Esophagus mucosa (tissue), 1 donor: ENCODE measurements at places on chromosomes 4 and X.

DNA sequence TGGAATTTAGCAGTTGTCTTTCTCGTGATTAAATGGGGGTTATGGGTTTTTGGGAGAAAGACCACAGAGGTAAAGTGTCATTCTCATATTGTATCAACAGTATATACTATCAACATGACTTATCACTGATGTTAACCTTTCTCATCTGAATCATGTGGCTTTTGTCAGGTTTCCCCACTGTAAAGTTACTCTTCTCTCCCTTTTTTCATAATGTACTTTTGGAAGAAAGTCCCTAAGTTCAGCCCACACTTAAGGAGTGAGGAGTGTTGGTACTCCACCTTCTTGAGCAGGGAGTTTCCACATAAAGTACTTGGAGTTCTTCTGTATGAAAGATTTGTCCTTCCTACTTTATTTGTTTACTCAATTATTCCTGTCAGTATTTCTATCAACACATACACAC lies 169.9 kb downstream of the ZNF330 start:
- no peak for ATAC-seq

- no peak for ATAC-seq
These were observed 135.4 kb downstream of the SH3KBP1 start for GRCh38 chrX:19752043-19752442.

GRCh38 chr4:177220376-177220775 lies 89.3 kb upstream of the NEIL3 start:
- ATAC-seq: no peak

DNA sequence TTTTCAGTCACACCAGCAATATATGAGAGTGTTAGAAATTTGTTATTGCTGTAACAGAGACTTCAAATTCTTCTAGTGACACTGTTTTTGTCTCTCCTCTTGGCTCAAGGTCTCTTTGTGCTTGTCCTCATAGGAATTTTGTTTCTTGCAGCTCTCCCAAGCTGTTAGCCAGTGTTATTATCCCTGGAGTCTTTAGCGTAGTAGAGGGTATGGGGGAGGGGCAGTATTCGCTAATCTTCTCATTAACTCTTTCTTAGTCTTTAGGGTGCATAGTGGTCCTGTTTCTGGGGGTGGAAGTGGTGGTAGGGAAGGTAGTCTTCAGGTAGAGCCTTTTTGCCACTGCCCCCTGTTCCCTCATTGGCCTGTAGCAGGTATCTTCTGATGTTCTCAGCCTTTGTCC lies 79.4 kb downstream of the JADE3 start:
- ATAC-seq: no peak

DNA sequence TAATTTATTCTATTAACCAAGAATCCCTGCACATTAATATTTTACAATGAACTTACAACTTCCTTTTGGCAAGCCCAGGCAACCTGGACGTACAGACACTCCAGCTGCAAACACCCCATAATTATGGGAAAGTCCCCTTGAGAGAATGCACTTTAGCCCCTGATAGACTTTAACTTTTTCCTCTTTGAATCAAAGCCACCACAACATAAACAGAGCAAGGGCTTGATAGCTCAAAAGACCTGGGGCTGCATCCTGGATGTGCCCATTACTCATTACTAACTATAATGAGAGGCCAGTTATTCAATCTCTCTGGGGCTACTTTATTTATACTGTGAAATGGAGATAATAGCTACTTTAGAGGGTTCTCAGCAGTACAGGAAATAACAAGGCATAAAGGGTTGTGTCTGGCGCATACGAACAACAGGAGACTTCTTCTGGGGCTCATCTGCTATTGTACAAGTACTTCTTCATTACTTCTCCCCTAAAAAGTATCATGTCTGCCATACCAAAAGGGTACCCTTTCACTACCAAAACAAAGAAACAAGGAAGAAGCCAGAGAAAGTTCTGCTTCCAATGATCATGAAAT lies 54.9 kb downstream of the CASK start:
- ATAC-seq: no peak

DNA sequence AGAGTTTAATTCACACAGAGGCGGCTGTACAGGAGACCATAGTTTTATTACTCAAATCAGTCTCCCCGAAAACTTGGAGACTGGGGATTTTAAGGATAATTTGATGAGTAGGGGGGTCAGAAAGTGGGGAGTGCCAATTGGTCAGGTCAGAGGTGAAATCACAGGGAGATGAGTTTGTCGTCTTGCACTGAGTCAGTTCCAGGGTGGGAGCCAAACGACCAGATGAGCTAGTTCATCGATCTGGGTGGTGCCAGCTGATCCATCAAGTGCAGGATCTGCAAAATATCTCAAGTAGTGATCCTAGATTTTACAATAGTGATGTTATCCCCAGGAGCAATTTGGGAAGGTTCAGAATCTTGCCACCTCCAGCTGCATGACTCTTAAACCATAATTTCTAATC lies 4.0 kb downstream of the ETFDH start:
- no peak for ATAC-seq

- ATAC-seq: peak; percentile 91
These were observed 62.1 kb upstream of the EXOC1L start for GRCh38 chr4:55757356-55757952.

GRCh38 chrX:68433155-68433980 lies at the start of gene OPHN1:
Gene OPHN1 (minus strand): TSS chrX:68433495. CDS start chrX:68433020, 475 bp downstream.
- peak; percentile 96 for ATAC-seq
